ENCODE measurements at places on chromosomes 4 and X.

DNA sequence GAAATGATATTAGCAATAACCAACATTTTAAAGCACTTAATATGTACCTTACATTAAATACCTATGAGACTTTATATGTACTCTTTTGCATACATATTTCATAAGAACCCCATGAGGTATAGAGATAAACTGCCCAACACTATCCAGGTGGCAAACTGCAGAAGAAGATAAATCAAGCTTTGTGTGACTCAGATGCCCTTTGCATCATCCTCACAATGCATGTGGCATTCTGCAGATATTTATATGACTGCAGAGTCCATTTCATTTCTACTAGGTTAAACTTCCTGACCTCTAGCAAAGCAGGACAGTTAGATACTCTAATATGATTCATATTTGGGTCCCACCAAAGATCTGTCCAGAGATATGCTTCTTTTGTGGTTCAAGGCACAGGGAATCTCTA is 85.6 kb upstream of the RASGEF1B start:
- DNase-seq = no peak

DNA sequence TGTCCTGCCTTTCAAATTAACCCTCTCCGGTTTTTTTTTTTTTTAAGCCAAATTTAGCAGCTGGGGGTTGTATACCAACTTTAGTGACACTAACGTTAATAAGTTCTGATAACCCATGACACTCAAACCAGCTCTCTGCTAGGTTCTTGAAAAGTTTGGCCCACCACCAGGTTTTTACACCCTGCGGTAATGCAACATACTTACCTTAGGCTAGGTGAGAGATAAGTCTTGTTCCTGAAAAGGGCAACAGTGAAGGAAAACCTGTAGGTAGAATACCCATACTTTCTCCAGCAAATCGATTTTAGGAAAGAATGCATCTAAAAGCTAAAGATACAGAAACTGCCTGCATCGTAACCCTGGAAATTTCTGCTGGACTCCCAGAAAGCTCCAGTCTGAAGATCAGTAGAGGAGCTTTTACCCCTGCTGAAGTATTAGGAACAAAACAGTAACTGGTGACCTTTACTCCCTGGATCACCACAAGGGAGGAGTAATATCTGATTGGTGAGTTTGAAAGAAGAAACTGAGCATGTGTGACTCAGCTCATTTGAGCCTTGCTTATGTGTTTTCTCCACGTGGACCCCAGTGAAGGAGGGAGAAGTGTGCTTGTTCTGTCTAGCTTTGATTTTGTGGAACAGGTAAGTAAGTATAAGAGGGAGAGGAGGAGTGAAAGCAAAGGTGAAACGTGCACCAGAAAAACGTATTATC is 34.4 kb upstream of the COX18 start:
- no peak for DNase-seq

DNA sequence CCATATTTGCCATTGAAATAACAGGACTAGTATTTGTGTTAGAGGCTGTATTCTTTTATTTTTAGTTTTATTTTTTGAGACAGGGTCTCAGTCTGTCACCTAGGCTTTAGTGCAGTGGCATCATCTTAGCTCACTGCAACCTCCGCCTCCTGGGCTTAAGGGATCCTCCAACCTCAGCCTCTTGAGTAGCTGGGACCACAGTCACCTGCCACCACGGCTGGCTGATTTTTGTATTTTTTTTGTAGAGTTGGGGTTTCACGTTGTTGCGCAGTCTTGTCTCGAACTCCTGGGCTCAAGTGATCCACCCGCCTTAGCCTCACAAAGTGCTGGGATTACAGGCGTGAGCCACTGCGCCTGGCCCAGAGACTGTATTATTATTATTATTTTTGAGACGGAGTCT is 15.3 kb downstream of the TMEM131L start:
- DNase-seq = no peak

GRCh38 chr4:158254292-158254691 is 44.0 kb downstream of the TMEM144 start:
- no peak for DNase-seq

GRCh38 chr4:73447671-73448070 is 11.7 kb downstream of the AFP start:
- no peak for DNase-seq

DNA sequence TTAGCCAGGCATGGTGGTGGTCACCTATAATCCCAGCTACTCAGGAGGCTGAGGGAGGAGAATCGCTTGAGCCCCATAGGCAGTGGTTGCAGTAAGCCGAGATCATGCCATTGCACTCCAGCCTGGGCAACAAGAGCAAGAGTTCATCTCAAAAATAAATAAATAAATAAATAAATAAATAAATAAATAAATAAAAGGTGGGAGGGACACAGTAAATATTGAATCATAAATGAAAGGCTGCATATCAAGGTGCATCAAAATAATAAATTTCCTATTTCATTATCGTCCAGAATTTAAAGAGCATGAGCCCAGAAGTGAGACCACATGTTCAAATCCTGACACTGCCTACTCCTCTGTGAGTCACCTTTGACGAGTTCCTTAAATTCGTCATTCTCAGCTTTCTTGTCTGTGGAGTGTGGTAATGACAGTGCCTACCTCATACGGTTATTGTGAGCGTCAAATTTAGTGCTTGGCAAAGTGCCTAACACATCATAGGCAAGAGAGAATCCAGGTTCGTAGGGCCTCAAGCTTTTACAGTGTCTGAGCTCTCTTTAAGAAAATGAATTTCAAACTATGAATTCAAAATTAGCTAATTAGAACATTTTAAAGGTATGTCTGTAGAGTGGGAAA is 49.9 kb downstream of the IL15 start:
- DNase-seq = no peak

GRCh38 chr4:148443512-148444295 is 1.5 kb upstream of the NR3C2 start:
- no peak for DNase-seq

Data from SW 1271 (cell line).